ENCODE measurements at places on chromosomes 5 and 9.

- no peak for DNase-seq
Measured at GRCh38 chr5:166356096-166356495, 1935.3 kb upstream of the WWC1 start.

GRCh38 chr5:80134876-80135275, 99.7 kb downstream of the THBS4 start:
- no peak for DNase-seq

DNA sequence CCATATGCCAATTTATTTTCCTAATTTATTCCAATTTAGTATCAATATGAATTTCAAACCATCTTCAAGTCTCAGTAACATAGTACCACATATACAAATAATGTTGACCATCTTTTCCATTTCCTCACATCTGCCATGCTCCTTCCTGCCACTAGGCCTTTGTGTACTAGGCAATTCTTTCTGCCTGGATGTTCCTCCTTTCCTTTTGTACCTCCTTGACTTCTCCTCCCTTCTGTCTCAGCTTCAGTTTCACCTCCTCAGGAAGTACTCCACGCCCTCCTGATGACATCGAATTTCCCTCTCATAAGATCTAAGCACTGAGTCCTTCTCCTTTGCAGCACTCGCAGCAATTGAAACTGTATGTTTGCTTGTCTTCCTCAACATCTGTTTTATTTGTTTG, 53.9 kb downstream of the MEF2C start:
- no peak for DNase-seq

- no peak for DNase-seq
Measured at GRCh38 chr5:135162661-135163265, 128.7 kb upstream of the PITX1 start.

GRCh38 chr5:16628376-16628775, 11.6 kb upstream of the RETREG1 start:
- DNase-seq, result no peak

DNA sequence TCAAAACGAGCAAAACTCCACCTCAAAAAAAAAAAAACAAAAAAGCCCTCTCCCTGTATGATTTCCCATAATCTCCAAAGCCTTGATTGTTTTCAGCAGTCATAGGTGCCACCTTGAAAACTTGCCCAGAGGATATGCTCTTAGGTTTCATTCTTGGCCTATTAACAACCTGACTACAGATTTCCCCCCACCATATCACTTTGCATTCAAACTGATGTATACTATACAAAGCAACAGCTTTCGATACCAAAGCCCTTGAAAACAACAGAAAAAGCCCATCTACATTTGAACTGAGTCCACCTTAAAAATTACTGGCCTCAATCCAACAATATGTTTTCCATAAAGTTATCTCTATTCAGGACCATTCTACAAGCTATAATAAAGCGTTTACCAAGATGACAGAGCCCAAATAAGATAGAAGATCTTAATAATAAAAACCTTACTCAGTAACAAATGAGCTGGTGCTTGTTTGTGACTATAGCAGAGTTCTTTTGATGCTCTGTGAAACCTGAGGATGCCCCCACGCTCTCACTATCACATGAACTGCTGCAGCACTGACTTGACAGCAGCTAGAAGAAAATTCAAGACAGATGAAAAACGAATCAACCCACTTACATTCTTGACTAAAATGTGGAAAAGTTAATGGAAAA, 44.4 kb downstream of the FNBP1 start:
- DNase-seq, result no peak

DNA sequence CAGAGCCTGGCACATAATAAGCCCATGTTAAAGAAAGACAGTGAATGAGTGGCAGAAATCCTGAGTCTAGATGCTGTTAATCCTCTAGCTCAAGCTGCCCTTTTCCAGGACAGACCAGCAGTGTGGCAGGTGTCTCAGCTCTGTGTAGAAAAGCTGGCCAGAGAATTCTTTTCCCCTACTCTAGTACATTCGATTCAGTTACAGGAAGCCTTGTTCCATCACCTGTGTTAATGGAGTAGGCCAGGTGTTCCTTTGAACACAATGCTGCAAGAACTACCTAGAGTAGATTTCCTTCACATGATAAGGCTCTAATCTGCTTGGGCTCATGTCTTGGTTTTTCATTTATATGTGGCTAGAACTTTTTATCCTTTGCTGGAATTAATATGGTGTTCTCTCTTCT, 52.5 kb downstream of the NUP214 start:
- DNase-seq, result no peak

DNA sequence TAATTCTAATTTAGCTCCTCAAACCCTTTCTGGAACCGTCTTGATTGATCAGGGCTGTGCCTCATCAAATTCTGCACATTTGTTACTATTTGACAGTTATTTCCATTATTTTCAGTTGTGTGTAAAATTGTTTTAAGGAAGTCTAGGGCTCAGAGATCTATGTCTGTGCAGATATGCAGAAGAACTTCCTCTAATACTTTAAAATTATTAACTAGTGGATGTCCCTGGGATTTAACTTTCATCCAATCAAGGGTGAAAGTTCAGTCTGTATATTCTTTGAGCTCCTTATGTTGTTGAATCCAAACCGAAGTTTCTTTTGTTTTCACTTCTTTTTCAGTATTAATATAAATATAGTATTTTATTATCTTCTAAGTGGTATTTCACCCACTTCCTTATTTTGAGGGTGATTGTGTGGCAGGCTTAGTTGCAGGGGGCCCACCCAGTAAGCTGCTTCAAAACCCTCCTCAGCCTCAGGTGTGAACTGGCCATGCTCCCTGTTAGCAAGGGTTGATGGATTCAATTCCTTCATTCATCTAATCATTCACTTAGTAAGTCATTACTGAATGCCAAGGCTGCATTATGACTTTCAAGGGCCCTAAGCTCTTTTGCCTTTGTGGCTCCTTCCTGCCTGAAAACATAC, 2.1 kb upstream of the CAMLG start:
- DNase-seq, result no peak

- no peak for DNase-seq
Measured at GRCh38 chr5:67163231-67163756, 33.3 kb downstream of the CD180 start.

DNA sequence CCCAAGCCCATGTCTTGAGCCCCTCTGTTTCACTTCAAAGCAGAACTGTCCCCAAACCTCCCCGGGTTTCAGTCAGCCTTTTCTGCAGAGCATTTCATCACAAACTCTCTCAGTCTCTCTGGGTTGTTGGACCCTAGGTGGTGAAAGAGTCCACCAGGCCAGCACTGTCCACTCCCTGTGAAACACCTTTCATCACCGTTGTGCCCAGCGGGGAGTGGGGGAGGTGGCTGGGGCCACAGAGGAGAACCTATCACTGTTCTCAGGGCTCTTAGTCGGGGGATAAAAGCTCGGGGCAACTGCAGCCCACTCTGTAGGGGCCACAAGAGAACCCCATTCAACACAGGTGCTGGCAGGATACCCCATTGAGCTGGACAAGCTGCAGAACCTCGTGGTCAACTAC, 5.4 kb upstream of the RABL6 start:
- no peak for DNase-seq

GRCh38 chr9:109224751-109225150, 57.7 kb upstream of the FRRS1L start:
- DNase-seq, result no peak

GRCh38 chr5:25286319-25286718, 641.5 kb upstream of the CDH10 start:
- DNase-seq, result no peak

Measured in GM10248 (cell line).